ENCODE measurements at places on chromosomes 4 and X.

GRCh38 chr4:2076908-2077536 is 17.9 kb downstream of the NAT8L start:
- DNase-seq: no peak

DNA sequence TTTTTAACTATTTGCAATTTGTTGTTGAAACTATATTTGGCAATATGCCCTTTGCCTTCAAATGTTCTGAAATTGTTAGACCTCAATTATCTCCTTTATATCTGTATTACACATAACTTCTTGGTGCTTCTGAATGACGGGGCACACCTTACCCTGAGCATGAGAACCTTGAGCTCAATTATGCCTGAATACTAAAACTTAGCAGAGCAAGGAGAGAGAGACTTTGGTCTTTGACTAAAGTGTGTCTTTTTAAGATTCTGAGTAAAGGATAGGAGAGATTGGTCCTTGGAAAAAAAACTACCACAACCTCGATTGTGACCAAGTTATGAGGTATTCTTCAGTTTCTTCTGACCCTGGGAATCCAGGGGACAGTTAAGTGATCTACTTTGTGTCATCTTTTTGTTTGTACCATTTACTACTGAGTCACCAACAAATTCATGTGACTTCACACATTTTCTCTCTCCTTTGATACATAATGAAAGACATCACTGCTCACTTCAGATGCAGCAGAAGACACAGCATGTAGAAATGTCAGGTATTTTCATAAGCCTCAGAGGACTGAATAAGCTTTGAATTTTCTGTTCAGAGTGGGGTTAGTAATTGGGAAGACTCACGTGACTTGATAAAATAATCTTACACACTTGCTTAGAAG is 51.4 kb downstream of the PTTG2 start:
- DNase-seq: no peak

- DNase-seq: no peak
Observed at GRCh38 chr4:108053251-108053711, 63.6 kb downstream of the HADH start.

GRCh38 chrX:74536832-74537371 is 77.5 kb downstream of the RLIM start:
- no peak for DNase-seq

- no peak for DNase-seq
Observed at GRCh38 chr4:147629783-147630730, 12.9 kb downstream of the TMEM184C start.

DNA sequence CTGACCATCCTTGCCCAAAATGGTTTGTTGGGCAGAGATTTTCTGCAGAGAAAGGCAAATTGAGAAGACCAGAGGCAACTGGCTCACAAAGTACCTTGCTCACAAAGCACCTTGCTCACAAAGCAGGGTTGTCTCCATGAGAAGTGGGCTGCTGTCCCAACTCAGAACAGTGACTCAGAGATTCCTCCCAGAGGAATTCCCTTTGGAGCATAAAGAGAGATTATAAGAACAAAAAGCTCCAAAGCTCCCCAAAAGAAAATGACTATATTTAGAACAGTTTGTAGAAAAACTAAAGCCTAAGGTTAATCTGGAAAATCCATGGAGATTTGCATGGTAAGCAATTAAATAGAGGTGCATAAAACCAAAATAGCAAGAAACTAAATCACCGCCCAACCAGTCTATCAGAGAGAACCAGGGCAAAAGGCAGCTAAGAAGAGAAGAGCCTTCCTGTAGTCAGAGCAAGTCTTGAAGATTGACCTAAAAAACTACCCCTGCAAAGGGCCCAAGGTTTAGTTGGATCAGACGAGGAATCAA is 731.4 kb downstream of the FAT4 start:
- DNase-seq: no peak

DNA sequence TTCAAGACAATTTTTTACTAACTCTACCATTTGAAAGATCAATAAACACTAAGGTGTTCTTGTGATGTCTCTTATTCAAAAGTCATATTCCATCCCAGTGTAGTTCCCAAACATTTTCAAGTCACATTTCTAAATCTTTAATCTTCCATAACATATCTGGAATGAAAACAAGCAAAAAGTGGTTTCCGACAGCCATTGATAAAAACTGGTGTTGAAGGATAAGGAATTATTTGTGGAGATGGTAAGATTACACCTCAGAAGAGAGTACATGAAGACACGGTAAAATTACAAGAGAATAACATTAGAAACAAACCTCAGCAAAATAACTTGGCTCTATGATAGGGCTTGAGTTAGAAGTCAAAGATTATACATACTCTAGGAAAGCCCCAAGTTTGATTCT is 4.3 kb downstream of the CHIC2 start:
- no peak for DNase-seq
